Stimulated activated CD4-positive, alpha-beta T cell treated with anti-CD3 and anti-CD28 coated beads, Interleukin-1b, Interleukin-23, amount 100 ng/mL, for 1 hour (primary cell): ENCODE measurements at places on chromosomes 7 and 10.

GRCh38 chr10:90579602-90580242 is 278.1 kb downstream of the HTR7 start:
- DNase-seq, result no peak

- DNase-seq, result no peak
Measured at GRCh38 chr7:123797673-123798531, 47.1 kb upstream of the HYAL4 start.

DNA sequence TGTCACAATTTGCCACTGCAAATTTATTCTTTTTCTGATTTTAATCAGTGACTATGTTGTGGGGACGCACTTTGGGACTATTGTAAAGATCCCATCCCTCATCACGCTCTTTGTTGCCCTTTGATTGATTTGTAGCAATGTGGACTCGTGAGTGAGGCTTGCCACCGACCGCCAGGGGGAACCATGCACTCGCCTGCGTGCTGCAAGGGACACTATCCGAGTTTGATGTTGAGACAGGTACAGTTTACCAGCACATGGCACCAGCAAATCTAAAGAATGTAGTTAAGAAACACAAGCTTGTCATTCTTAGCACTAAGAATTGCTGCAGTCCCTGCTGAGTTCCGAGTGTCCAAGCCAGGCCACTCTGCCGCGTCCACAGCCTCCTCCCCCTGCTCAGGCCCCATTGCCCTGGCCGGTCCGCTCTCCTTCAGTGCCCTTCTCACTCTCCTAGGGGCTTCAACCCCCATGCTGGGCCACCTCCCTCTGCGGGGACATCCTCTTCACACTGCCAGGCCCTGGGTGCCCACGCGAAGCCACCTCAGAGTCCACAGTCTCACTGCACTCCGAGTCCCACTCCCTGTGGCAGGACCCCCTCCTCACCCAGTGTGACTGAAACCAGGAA is 2.0 kb upstream of the SFTPA2 start:
- DNase-seq, result peak; percentile 45

- DNase-seq, result no peak
Measured at GRCh38 chr7:16014031-16014430, 327.5 kb upstream of the MEOX2 start.

DNA sequence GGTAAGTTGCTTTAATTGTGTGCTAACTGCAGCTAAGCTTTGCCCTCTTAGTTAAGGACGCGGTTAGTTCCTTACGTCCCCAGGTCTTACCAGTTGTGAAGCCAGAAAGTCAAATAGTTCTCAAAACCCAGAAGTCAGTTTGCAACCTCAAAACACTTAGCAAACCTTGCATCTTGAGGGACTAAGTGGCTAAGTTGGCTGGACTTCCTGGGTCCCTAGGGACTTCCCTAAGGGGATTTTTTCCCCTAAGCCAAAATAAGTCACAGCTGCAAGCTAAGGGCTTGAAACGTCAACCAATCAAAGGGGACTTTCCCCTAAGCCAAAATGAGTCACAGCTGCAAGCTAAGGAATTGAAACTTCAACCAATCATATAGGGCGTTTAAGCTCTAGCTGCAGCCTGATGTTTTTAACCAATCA is 36.2 kb upstream of the HECW1 start:
- no peak for DNase-seq

DNA sequence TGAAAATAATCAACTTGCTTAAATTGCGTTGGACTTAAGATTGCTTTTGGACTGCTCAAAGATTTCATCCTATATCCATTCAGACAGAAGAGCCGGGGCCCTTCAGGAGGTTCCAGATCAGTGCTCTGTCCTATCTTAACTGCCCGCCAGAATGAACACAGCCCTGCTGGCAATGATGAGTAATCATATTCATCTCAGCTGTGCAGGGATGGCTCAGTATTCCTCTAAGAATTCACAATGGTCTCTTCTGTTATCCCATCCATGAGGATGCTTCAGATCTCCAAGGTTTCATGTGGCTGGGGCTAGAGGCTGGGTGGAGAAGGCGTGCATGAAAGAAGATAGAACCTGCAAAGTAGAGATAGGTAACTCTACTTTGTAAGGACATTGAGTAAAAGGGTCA is 80.0 kb upstream of the NPVF start:
- no peak for DNase-seq

DNA sequence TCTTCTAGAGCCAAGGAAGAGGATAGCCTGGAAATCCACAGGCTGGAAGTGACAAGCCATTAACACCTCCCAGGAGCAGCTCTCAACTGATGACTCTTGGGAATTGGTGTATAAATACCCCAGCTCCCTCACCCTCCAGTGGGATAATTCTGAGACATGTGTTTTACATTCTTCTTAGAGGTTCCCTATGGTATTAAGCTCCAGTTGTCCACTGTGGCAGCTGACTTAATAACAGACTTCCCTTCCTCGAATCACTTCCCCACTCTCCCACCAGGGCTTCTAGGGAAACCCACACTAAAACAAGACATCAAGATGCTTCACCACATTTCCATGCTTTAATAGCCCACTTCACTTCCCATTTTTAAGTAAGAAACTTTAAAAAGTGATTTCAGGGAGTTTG is 47.2 kb downstream of the FAM107B start:
- DNase-seq, result no peak

GRCh38 chr7:32515890-32516550 is 20.7 kb downstream of the AVL9 start:
- no peak for DNase-seq

DNA sequence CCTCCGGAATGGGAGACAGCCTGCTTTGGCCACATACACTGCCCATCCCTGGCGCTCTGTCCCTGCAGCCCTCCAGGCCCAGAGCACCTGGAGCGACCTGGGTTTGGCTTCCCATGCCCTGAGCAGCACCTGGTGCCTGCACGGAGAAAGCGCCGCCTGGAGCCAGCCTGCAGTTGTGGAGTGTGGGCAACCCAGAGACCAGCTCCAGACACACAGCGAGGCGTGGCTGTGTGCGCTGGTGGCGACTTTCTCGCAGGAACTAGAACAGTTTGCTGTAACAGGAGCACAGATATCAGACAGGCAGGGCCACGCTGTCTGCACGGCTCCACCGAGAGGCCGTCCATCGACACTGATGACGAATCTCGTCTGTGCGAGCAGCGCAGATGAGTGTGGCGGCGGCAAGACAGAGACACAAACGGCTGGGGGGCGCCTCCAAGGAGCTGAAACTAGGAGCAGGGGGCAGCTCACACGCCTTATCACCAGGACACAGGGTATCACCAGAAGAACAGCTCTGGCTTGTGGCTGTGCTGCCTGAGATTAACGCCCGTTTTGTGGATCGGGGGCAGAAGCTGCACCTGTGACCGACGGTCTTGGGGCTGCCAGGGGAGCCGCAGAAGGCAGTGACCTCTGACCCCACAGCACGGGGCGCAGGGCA is 275.3 kb downstream of the DNAJB6 start:
- no peak for DNase-seq

- no peak for DNase-seq
Measured at GRCh38 chr10:76559892-76560220, 1077.8 kb downstream of the KCNMA1 start.

GRCh38 chr7:101411508-101411874 is 48.8 kb downstream of the COL26A1 start:
- DNase-seq, result no peak

DNA sequence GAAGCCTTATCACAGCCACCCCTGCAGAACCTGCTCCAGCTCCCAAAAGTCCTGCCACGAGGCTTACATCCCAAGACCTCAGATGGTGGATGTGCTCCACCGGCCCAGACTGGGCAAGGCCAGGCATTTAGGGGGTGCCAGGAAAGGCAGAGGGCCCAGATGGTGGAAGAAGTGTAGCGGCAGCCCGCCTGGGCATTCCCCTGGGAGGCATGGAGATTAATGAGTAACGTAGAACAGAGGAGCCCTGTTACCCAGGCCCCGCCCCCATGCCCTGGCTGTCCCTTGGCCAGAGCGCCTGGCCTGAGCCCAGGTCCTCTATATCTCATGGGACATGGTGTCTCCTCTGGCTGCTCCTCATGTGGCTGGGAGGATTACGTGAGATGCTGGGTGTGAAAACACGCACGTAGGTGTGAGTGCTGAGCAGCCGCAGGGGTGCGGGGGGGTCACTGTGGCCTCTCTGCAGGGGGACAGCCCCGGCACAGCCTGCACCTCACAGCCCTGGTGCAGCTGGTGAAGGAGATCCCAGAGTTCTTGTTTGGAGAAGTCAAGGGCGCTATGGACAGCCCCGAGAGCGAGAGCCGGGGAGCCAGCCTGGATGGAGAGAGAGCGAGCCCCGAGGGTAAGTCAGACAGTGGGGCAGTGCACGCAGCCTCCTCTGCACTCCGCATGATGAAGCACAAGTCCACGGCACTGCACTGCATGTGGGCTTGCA is 52.9 kb downstream of the ZNF467 start:
- DNase-seq, result no peak

GRCh38 chr10:69234447-69234846 is 14.3 kb downstream of the HKDC1 start:
- DNase-seq, result no peak

GRCh38 chr7:45407730-45408408 is 166.3 kb upstream of the ADCY1 start:
- DNase-seq, result no peak
